SK-N-MC (cell line): ENCODE measurements at places on chromosomes 12 and 14.
A peak's percentile ranks its signal among the peaks of the same experiment; 100 is the strongest.

- no peak for DNase-seq
These were observed 114.7 kb upstream of the FKBP4 start for GRCh38 chr12:2679816-2680675.

GRCh38 chr12:66061557-66062289 is 68.8 kb downstream of the LLPH start:
- no peak for DNase-seq

- DNase-seq, result peak; percentile 75
These were observed 101.5 kb upstream of the CCDC91 start for GRCh38 chr12:28088566-28089272.

DNA sequence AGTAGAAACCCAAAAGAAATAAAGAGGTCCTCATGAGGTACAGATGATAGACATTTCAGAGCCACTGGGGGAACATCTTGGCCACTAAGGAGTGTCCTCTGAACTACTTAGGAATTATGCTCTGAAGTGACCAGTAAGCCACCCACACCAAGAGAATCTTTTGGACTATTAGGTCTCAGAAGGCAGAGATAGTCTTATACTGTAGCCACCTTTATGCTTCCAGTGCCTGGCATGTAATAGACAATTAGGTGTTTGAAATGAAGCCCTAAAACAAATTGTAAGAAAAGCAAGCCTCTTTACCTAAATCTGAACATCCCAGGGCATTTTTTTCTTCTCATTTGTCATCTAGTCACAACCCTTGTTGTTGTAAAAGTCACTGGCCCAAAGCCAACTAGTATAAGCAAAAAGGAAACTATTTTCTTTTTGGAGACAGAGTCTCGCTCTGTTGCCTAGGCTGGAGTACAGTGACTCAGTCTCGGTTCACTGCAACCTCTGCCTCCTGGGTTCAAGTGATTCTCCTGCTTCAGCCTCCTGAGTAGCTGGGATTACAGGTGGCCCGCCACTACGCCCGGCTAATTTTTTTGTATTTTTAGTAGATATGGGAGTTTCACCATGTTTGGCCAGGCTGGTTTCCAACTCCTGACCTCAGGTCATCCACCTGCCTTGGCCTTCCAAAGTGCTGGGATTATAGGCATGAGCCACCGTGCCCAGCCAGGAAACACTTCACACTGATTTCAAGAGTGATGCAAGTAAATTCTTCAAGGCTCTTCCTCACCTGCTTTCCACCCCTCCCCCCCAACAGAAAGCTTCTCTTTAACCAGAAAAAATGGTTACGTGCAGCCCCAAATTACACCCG is 11.1 kb downstream of the PLEKHA5 start:
- no peak for DNase-seq

DNA sequence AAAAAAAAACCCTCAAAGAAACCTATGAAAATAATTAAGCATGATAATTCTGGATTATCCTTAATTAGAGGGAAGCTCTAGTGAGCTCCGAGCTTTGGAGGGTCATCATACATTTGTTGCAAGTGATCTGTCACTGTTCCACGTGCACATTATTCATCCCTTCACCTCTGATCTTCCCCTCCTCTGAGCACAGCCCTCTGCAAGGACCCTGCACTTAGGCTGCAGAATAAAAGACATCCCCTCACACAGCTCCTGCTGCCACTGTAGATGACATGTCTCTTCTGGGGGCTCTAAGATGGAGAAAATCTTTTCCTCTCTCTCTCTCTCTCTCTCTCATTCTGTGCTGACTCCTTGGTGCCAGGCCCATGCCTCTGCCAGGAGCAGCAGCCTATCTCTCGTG is 300.4 kb downstream of the EGLN3 start:
- DNase-seq, result no peak

GRCh38 chr14:22597771-22598098 is 365 bp upstream of the ABHD4 start:
- DNase-seq, result no peak

- DNase-seq, result no peak
These were observed 318.2 kb downstream of the TMEM117 start for GRCh38 chr12:44154128-44154527.

DNA sequence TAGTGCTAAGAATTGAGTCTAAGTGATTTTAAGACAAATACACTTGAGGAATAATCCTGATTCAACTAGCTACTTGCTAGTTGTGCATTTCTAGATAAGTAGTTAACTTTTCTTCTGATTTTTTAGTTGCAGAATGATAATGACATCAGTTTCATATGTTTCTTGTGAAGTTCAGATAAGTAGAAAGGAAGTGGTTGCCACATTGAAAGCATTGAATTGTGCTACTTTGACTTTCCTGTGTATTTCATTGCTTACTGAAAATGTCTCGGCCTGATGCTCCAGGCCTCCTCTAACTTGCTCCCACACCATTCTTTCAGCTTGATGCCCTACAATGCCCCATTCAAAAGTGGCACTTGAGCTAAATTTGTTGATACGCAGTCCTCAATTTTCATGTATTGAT is 980.0 kb downstream of the TMTC2 start:
- DNase-seq, result no peak

- DNase-seq, result no peak
These were observed 1.1 kb upstream of the YY1 start for GRCh38 chr14:100237735-100238418.

DNA sequence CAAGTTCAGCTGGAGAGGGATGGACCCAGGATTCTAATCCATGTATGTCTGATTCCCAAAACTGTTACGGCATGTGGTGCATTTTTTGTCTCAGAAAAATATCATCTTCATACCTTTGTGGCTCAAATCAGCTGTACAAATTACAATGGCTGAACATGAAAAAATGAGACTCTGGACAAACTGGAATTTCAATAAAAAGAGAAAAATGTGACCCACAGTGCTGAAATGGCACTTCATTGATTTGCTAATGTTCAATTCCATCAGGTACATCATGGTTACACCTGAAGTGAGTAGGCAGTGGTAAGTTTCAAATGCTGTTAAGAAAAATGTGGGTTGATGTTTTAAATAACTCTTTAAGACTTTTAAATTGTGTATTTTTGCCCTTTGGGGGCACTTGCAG is 165.6 kb upstream of the CAND1 start:
- DNase-seq, result no peak

DNA sequence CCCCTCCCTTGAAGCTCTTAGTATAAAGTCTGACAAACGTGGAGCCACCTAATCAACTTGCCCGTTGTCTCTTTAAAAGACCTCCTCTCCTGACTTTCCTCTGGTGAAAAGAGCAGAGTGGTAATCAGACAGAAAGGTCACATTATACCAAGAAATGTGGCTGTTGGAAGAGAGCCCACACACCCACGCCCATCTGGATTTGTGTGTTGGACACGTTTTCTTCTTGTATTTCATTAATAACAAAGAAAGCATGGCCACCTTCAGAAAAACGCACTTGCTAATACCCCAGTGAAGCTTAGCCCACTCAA is 41.3 kb downstream of the CCDC60 start:
- no peak for DNase-seq

DNA sequence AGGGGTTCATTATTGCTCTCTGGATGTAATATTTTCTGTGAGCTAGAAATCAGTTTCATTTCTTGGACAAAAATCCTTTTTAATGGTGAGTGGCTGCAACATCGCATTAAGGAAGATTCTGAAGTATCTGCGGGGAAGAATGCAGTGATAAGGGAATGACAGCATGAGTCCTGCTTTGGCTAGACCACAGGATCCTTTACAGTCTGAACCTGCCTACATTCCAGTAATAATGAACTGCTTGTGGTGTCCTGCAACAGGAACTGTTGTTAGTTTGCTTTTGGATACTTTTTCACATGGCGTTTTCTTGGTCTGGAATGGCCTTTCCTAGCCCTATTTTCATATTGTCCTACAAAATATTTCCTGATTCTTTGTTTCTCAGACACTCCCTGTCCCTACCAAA is 15.7 kb downstream of the MDM2 start:
- DNase-seq, result no peak

DNA sequence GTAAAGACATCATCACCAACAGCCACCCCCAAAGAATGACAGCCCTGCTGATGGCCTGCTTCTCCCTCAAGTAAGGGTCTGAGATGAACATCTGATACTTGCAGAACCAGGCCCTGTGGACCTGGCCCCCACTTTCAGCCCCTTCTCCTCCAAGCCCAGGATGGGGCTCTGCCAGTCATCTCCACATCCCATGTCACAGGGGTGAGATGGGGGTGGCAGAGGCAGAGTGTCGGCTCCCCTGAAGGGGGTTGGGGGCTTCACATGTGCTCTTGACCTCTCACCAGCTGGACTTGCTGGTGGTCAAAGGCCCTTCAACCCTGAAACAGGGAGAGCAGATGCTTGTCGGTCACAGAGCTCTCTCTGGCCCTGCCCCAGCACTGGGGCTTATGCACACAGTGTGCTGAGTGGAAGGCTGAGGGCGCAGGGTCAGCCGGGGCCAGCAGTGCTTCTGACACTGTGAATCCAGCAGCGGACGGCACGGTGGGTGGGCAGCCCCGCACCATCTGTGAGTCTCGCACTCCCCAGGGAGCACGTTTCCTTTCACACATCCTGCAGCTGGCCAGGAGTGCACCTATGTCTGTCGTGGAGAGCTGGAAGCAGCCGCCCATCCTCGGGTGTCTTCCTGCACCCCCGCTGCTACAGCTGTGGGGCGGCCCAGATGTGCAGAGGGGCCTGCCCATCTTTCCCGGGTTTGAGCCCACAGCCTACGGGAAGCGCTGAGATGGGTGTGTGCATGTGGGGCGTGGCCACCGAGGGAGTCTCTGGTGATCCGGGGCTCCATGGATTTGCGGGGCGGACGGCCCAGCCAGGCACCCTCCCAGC is 94.3 kb downstream of the ADGRD1 start:
- no peak for DNase-seq

- DNase-seq, result no peak
These were observed 92.3 kb upstream of the SLCO1C1 start for GRCh38 chr12:20602641-20603391.

- DNase-seq, result no peak
These were observed 3.7 kb upstream of the AQP6 start for GRCh38 chr12:49969027-49969426.

- DNase-seq, result no peak
These were observed 104.1 kb downstream of the LMNTD1 start for GRCh38 chr12:25449007-25449406.

DNA sequence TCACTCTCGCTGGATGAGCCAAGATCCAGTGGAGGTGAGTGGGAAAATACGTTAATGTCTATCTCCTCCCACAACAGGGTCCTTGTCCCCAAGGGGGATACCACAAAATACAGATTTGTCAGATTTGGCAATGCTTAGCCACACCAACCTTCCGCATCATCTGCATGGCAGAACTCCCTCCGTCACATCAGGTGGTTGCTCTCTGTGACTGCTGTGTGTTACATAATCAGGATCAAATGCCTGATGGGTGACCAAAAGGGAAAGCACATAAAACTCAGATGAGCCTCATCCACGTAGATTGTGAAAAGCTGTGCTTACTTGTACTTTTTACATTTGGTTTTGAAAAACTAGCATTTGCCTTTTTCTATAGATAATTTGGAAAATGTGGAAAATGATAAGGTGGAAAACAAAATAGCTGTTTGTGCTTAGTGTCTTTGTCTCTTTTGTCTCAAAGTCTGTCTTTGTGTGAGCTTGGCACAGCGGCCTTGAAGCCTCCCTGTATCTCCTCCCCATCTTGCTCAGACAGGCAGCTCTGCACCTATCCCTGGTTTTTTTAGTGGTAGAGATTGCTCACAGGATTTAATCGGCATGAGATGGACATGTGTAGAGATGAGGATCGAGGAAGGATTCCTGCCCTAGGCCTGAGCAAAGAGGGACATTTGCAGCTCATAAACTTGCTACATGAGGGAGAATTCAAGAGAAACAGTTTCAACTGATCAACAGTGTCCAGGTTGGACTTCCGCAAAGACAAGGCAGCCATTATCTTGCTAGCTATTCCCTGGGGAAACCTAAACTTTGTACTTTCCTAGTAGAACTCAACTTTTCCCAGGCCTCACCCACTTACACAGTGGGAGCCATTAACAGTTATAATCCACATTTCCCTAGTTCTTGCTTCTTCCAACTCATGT is 3.6 kb upstream of the FGF6 start:
- DNase-seq, result no peak

DNA sequence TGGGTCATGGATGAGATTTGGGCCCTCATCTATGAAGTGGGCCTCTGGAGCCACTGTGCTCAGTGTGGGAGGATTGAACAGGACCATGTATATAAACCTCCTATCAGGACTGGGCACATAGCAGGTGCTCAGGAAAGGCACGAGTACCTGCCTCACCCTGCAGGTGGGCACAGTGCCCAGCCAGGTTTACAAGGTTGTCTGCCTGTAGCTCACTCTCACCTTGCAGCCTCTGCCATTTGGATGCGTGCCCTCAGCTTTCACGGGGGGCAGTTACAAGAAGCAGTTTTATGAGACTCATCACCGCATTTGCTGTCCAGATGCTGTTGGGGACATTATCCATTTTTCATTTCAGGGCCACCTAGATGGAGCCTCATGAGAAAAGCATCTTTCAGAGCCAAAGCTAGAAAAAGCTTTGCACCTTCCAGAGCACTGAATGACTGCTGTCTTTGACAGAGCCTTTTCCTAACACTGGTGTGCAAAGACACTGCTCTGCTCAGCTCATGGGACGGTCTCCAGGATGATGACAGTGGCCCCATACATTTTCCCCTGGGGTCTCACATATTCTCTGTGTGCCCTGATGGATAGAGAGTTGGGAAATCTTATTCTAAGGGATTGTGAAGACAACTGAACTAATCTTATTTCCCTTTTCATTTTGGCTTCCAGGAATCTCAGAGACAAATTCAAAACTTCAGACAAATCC is 327.5 kb upstream of the RTL1 start:
- no peak for DNase-seq

GRCh38 chr12:118371321-118372282 is 1.1 kb downstream of the TAOK3 start:
- DNase-seq, result no peak

GRCh38 chr12:76341436-76342030 is 6.7 kb downstream of the BBS10 start:
- no peak for DNase-seq

GRCh38 chr12:58270966-58271705 is 329.8 kb downstream of the ATP23 start:
- no peak for DNase-seq

DNA sequence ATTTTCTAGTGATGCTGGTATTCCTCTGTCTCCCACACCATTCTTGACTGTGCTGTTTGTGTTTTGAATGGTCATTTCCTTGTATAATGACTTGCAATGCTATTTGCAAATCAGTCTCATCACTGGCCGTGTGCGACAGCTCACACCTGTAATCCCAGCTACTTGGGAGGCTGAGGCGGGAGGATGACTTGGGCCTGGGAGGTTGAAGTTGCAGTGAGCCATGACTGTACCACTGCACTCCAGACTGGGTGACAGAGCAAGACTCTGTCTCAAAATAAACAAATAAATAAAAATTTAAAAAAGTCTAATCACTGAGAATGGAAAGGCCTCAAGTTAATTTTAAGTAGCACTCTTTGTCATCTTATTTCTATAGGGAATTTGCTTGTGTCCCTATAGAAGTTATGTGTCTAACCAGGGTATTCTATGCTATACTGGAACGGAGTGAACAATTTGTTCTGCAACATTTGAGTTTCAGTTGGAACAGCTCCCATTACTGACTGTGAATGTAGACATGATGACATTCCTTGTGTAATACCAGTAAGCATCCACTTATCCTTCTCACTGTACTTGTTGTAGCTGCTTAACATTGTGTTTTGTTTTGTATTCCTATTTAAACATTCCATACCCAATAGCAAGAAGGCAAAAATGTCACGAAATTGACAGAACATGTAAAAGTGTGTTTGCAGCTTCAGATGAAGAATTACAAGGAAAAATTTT is 126.3 kb downstream of the MGST1 start:
- no peak for DNase-seq

- no peak for DNase-seq
These were observed 440.8 kb downstream of the NRXN3 start for GRCh38 chr14:78610994-78611393.
